ENCODE measurements at places on chromosomes 2 and 18.

GRCh38 chr18:72613534-72613930 is 69.4 kb upstream of the CBLN2 start:
- no peak for DNase-seq

- DNase-seq = no peak
Observed at GRCh38 chr2:235690809-235691450, 197.1 kb downstream of the AGAP1 start.

DNA sequence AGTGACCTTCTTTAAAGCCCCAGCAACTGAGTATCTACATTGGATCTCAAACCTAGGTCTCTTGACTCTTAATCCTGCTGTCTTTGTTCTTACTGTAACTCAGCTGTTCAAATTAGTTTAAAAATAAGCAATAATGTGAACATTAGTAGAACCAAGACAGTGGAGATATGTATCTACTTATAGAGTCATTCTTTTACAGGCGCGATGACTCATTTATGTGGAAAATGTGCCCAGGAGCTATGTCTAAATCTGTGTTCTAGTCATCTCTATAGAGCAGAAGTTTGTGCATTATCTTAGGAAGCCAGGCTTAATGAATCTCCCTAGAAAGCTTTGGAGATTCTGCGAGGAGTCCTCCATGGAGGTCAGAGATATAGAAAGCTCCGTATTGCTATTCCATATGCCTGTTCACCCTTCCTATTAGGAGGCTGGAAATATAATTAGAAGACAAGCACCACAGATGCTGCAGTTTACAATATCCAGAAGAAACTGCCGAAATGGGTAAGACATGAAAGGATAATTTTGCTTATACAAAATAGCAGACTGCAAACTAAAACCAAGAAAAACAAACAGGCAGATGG is 211.6 kb downstream of the TRIB2 start:
- no peak for DNase-seq

- DNase-seq = no peak
Observed at GRCh38 chr2:4576075-4576474, 872.7 kb downstream of the DCDC2C start.

DNA sequence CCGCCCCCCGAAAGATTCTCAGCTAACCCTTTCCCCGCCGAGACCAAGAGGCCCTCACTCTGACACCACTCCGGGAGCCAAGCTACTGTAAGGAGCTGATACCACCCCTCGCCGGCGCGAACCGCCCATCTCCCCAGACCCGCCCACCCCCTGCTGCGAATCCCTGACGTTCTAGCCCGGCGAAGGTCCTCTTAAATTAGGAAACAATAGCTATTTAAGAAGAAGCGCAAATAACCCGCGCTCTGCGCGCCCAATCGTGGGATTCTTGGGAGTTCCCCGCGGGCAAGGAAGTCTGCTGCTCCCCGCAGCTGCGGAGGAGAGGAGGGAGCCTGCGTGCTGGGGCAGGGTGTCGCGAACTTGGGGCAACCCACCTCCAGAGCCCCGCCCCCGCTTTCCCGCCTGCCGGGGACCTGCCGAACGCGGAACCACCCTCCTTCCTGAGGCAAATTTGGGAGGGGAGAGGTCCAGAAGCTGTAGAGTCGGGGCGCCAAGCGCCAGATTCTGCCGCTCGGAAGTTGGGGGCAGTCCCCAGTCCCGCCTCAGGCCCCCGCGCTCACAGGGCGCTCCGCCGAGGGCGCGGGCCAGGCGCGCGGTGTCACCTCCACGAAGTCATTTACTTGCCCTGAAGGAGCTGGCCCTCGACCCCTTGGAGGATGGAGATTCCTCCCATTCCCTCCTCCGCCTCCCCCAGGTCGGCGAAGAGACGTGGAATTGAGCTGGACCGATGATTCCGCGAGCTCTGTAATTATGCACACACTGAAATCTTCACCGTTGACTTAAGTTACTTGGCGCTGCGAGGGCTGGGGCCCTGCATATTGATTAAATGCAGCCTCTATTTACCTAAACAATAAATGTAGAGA is 8.4 kb upstream of the SP9 start:
- no peak for DNase-seq

GRCh38 chr2:222776792-222777191 is 84.0 kb upstream of the ACSL3 start:
- no peak for DNase-seq

Measured in stimulated activated CD8-positive, alpha-beta memory T cell treated with anti-CD3 and anti-CD28 coated beads, Interleukin-12 subunit alpha, Interleukin-12 subunit beta, amount 100 ng/mL, for 1 hour (primary cell).